ENCODE measurements at places on chromosomes 3 and 15.

DNA sequence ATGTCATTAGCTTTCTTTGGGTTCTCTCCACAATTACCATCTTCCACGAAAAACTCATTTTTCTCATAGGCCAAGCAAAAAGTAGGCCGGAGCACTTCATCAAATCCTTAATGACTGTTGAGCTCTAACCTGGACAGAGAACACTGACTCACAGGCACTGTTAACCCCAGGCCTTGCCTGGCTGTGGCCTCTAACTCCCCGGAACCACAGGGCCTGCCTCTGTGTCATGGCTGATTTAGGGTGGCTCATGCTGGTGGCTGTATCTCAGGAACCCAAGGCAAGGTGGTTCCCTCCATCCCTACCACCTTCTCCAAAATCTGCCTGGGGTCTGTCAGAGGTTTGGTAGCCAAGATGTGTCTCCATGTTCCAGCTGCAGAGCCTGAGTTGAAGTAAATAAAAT lies 3.6 kb downstream of the CRTAP start:
- no peak for ATAC-seq

DNA sequence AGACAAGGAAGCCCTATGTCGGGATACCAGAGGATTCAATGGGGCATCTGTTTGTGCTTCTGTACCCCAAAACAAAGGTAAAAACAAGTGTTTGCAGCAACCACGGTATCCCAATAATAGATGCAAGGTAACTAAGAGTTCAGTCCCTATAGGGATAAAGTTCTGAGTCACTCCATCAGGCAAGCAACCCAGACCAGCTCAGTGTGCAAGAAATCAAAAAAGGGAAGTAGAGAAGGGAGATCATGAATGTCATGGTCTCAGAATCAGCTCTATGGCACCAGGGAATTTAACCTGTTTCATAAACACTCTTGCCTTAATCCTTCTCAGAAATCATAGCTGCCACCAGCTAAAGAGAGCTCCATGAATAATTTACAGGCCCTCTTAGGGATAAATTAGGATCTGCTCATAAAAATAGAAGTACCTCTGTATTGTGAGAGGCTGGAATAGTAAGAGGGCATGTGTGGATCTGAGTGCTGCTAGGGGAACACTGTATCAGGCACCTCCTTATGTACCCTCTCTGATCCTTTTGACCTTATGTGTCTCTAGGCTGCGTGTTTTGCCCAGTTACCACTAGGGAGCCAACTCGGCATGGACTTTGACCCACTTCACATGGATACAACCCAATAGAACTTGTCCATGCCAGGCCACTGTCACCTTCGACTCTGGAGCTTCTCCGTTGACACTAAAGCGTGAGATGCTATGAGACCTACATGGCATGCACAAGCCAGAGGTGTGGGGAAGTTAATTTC lies 754.6 kb downstream of the AGBL1 start:
- ATAC-seq, result no peak

- ATAC-seq, result no peak
Observed at GRCh38 chr15:45980366-45980765, 345.5 kb downstream of the SQOR start.

DNA sequence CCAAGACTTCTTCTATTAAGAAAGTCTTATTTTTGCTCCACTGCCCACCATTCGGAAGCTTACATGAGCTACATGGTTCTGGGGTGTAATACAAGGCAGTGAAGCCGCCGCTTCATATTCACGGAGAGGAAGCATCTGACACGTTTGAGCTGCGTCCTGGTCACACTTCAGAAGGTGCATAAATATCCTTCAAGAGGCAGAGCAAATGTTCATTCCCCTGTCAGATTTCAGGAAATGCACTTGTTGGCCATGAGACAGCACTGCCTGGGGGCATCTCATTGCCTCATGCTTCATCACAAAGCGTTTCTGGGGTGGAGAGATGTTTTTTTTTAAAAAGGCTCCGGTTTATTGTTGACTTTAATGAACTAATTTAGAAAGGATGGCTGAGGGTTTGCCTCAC lies 119.9 kb downstream of the CADPS start:
- ATAC-seq, result no peak

DNA sequence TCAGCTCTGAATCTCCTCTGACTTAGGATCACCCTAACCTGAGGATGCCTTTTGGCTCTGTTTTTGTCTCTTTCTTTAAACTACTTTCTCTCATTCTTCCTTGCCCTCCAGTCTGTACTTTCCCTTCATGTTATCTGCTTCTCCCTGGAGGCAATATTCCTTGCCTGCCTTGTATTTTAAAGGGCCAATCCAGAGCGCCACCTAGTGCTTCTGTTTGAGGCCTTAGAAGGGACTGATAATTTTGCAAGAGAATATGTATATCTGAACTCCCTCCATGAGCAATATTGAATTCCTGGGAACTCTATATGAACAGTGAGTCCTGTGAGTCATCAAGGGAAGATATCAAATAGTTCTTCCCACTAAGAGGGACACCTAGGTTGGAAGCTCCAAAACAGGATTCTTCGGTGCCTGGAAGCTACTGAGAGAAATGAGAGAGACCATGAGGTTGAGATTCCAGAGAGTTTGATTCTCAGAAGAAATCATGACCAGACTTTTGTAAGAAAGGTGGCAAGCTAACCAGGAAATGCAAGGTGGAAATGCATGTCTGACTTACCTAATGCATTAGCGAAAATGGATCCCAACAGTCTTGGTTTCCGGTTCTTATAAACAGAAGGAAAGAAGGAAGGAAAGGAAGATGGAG lies 203.8 kb upstream of the CD96 start:
- ATAC-seq, result peak; percentile 26

GRCh38 chr3:127455541-127456450 lies 134.7 kb downstream of the TPRA1 start:
- ATAC-seq, result peak; percentile 85

DNA sequence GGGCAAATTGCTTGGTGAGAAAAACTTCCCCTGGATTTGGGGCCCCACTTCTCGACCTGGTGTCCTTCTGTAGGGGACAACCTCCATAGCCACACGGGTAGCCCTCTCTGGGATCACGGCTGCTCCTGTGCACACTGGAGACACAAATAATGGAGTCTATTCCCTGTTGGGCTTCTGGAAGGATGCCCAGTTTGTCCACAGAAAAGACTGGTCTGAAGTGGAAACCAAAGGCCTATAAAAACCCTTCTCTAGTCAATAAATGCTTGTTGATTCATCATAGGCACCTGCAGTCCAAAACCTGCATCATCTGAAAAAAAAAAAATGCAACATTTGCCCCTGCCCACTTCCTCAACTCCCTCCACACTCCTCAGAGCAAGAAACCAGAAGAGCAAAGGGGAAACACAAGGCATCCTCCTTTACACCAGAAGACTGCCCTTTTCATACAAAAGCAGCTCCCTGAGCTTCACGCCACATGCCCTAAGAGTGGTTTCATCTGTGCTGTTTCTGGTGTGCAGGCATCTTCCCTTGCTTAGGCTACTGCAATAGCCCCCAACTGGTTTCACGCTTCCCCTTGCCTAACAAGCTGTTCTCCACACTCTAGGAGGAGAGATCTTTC lies 36.3 kb downstream of the SRGAP3 start:
- ATAC-seq, result no peak

- no peak for ATAC-seq
Observed at GRCh38 chr3:109257269-109257668, 59.0 kb downstream of the DPPA2 start.

DNA sequence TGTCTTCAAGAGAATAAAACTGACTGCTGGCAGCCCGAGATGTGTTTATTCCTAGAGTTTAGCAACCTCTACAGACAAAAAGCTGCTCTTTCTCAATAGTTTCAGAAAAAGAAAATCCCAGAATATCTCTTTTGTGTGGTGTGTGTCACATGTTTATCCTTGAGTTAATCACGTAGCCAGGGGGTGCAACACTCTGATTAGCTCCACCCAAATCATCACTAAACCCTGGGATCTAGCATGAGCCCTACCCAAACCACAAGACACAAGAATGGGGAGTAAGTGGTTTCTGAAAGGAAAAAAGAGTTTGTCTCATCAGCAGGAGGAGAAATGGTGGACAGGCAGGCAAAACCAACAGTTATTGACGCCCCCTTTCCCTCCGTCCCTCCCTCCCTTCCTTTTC lies 78.5 kb upstream of the AGBL1 start:
- peak; percentile 80 for ATAC-seq

DNA sequence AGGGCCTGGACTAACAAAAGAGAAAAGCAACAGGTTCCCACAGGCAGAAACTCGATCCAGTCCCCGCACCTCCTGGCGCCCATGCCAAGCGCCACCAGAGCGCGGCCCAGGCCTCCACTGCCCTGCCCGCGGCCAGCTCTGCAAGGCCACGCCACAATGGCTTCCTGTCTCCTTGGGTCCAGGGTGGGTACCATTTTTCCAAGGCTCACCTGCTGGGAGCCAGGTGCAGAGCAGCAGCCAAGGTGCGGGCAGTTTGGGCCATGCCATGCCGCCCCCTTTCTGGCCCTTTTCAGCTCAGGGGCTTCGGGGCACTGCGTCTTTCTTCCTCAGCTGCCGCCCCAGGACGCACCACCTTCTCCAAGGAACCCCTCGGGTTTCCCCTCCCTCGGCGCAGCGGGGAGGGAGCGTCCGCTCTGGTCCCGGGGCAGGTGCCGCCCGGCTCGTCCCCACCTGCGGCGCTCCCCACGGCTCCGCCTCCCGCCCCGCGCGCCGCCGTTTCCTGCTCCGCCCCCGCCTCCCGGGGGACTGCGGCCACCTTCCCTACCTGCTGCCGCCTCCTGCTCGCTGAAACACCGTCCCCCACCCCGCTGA lies at the start of gene ILDR1:
Gene ILDR1, minus strand, starts transcription at position 437 of the 591 bp plus-strand sequence. Its CDS starts 170 bp downstream, at position 267.
- ATAC-seq, result peak; percentile 88

DNA sequence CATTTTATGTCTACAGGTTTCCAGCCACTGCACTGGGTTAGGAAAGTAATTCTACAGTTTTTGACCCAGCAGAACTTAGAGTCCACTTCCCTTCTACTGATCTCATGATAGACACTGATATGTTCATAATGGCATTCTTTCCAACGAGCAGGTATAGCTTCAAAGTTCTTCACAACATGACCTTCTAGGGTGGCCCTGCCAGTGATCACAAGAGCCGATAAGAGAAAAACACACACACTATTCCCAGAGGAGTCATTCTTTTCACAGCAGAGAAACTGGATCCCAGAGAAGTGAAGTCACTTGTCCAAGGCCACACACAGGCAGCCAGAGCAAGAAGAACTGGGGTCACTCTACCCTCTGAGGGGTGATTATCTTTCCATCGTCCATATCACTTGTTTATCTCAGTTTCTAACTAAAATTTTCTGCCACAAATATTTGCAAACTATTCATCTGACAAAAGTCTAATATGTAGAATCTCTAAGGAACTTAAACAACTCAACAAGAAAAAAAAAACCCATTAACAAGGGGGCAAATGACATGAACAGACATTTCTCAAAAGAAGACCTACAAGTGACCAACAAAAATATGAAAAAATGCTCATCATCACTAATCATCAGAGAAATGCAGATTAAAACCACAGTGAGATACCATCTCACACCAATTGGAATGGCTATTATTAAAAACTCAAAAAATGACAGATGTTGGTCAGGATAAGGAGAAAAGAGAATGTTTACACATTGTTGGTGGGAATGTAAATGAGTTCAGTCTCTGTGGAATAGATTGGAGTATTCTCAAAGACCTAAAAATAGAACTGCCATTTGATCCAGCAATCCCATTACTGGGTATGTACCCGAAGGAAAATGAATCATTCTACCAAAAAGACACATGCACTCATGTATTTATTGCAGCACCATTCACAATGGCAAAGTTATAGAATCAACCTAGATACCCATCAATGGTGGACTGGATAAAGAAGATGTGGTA lies 31.5 kb downstream of the SPTSSB start:
- no peak for ATAC-seq

DNA sequence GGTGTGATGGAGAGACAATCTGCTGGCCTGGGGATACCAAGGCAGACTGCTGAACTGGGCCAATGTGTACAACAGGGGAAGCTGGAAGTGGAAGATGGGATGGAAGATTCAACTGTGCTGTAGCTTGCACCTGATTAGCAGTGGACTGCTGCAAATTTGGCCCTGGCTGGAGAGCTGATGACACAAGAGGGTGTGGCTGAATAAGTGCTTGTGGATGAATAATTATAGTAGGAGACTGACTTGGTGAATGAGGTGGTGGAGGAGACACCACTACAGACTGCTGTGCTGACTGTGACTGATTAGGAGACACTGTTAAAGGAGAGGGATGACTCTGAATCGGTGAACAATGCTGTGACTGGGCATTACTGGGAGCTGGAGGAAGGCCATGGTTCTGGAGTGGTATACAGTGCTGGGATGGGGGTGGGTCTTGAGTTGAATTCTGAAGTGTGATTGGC lies 52.5 kb downstream of the PHC3 start:
- peak; percentile 67 for ATAC-seq

DNA sequence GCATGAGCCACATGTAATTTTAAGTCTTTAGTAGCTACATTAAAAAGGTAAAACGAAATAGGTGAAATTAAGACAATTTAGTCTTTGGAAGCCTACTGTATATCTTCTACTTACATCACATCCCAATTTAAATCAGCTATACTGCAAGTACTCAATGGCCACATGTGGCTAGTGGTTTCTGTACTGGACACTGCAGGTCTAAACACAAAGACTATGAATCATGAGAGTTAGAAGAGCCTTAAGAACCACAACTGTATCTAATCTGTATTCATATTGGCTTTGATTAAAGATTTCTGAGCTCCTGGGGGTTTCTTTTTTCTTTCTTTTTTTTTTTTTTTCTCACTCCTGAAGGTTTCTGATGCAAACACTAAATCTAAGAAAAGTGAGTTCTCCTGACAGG lies 2.3 kb upstream of the EIF1B start:
- no peak for ATAC-seq

DNA sequence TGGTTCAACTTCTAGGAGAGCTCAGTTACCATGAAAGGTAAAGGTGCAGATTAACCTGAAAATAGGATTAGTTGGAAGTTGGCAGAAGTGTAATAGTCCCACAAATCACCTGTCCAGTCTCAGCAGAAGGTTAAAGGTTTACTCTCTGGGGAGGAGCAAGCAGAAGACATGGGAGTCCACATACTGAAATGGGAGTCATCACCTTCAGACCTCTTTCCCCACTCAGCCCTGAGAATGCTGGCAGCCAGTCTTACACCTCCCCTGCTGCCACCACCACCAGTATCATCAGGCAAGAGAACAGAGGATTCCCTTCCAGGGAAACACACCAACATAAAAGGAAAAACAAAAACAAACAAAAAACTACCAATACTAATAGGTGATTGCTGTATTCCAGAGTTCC lies 13.8 kb upstream of the PLA2G4D start:
- ATAC-seq, result no peak

GRCh38 chr3:193446965-193447602 lies 68.5 kb upstream of the ATP13A5 start:
- no peak for ATAC-seq

- no peak for ATAC-seq
Observed at GRCh38 chr15:68057034-68057433, 2.9 kb downstream of the PIAS1 start.

- no peak for ATAC-seq
Observed at GRCh38 chr3:135272026-135272669, 477.1 kb downstream of the EPHB1 start.
